ENCODE measurements at places on chromosomes 12 and 14.

- DNase-seq = no peak
Observed at GRCh38 chr14:90644882-90645281, 171.3 kb downstream of the TTC7B start.

GRCh38 chr14:73924337-73924736 is 25.6 kb downstream of the FAM161B start:
- DNase-seq = no peak

DNA sequence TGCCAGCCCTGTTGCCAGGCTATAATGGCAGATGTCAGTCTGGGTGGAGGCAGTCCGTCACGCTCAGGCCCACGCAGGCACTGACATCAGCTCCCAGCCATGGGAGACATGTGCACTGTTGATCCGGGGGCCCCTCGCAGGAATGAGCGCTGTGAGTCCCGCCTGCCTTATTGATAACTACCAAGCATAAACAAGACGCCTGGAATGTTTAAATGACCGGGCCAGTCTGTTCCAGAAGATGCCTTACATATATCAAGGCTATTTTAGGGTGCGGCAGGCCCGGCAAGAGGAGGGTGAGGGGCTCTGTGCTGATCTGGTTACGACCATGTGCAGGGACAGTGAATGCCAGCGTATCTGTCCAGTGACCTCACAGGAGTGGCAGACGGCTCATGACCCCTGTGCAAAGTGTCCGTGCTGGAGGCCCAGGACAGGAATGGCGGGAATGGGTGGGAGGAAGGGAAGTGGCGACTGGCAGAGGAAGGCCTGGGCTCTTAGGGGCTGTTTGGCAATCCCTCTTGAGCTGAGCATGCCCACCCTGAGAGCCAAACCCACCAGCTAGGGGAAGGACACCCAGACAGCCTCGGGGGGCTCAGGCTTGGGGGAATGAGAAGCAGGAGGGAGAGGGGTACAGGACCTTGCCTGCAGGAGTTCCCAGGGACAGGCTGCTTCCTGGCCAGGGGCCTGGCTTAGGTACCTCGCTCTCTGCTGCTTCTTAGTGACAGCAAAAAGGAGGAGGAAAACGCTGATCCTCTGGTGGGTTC is 49.3 kb downstream of the DLK1 start:
- no peak for DNase-seq

DNA sequence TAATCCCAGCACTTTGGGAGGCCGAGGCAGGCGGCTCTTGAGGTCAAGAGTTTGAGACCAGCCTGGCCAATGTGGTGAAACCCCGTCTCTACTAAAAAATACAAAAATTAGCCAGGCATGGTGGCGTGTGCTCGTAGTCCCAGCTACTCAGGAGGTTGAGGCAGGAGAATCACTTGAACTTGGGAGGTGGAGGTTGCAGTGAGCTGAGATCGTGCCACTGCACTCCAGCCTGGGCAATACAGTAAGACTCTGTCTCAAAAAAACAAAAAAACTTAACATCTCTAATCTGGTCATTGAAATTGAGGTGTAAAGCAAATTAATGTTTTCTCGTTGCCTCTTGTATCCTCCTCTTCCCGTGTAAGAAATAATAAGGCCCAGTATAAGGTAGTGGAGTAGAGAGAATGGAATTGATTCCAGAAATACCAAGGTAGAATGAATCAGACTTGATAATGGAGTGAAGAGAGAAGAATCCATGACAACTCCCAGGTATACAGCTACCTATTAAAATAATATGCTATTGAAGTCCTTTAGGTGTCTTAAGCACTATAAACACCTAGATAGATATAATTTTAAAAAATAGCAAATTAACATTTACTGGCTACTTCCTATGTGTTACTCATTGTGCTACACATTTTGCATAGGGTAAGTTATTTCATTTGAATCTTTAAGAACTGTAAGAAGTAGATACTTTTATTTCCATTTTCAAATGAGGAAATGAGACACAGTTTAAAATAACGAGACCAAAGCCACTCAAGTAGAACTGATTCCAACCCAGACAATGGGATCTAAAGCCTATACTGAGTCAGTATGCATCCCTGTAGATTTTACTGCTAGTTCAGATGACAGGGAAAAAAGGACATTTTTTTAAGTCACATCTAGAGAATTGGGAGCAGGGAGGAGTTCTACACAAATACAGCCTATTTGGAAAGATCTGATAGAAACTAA is 23.2 kb downstream of the RAP1B start:
- DNase-seq = no peak

DNA sequence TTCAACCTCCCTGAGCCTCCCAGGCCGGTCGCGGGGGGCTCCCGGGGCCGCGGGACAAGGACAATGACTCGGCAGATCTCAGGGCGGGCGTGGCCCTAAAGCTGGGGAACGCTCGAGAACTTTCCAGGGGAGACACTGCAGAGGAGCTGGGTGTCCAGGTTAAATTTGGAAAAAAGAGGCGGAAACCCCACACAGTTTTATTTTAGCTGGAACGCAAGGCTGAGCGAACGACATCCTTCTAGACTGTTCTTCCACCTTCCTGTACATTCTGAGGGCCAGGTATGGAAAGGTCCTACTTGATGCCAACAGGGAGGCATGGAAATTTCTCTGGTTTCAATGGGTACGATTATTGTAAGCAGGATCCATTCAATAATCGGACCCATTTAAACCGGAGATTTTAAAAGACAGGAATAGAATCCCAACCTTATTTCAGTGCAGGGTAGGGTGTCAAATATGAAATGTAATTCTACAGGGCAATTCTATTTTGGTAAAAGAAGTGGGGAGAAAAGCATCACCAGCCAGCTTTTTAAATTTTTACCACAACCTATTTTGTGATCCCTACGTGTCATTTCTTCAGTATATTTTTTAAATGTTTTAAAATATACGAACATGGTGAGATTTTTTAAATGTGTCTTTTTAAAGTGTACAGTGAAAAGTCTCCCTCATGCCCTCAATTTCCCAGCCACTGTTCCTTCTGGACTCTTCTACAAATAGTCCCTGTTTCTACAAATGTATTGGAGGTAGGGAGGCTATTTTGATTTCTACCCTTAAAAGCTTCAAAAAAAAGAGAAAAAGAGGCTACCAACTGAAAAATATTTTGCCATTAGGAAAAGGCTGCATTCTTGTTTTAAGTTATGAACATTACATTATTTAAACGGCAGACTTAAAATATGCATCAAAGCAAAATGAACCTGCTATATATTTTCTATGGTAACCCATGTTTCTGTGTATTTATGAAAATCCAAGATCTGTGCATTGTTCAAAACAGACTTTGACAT is 1.1 kb upstream of the UBC start:
- DNase-seq = peak; percentile 82

GRCh38 chr12:116442304-116442703 is 116.9 kb upstream of the MAP1LC3B2 start:
- DNase-seq = no peak

DNA sequence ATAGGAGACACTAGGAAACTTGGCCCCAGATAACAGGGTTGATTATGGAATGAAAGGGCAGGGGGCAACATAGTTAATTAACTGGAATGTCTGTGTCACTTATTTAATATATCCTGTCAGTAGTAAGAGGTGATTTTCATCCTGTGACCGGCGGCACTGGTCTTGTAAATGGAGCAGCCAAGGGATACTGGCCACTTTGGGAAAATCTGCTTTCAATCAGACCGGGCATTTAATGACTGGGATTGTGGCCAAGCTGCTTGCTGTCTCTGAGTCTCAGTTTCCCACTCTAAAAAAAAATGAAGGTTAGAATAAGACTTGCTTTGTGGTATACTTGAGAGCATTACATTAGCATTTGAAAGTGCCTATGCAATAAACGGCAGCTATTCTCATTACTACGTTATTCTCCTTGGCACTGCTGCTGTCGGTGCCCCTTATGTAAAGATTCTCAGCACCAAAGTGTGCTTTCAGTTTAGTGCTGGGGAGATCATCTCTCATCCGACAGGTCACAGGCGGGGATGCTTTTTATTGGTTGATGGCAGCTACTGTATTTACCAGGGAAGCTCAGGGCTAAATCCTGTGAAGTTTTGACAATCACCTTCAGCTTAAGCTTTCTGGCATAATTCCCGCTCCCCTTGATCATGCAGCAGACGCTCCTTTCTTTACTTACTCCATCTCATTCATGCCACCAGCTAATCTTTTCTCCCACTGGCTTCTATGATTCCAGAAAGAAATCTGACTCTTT is 162.1 kb downstream of the ESRRB start:
- no peak for DNase-seq

GRCh38 chr14:65186951-65187350 is 84.6 kb upstream of the MAX start:
- DNase-seq = no peak

- DNase-seq = no peak
Observed at GRCh38 chr12:80794551-80794950, 77.8 kb downstream of the MYF5 start.

DNA sequence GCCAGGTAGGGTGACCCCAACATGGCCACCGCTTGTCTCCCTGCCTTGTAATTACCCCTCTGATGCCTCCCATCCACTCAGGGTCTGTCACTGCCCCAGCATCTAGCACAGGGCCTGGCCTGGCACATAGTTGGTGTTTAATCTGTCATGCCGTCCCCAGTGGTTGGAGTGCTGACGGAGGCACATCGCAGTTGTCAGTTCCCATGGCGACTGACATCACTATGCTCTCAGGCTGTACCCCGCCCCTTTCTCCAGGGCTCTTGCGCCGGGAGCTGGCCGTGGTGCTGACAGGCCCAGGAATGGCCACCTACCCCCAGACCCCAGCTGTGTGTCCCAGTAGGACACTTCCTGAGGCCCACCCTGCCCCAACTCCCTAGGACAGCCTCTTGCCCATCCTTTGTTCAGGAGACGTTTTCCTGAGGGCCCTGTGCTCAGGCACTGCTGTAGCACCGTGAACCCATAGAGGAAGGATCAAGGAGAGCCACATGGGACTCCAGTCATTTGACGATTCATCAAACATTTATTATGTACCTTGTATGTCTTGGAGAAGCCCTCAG is 23.0 kb downstream of the FAM222A start:
- DNase-seq = no peak

DNA sequence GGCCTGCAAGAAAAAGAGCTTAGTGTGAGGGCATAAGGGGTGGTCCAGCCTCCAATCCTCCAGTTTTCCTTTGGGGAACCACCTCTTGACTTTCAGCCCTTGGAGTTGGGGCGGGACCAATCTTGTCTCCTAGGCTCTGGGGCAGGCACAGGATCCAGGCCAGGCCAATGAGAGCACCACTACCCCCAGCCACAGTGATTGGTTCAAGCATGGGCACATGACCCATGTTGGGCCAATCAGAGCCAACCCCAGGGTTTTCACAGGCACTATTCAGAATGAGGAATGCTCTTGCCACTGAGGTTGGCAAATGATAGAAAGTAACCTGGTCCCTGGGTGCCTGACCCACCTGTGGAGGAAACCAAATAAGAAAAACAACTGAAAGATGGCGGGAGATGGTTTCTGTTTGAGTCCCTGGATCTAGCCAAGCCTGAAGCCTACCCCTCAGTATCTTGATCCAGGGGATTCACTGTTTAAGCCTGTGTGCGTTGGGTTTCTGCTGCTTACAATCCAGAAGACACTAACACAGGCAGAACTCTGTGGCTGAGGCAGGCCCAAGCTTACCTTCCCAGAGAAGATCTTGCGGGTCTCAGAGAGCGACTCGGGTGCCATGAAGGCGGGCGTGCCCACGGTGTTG is 42.9 kb downstream of the P2RX4 start:
- no peak for DNase-seq

DNA sequence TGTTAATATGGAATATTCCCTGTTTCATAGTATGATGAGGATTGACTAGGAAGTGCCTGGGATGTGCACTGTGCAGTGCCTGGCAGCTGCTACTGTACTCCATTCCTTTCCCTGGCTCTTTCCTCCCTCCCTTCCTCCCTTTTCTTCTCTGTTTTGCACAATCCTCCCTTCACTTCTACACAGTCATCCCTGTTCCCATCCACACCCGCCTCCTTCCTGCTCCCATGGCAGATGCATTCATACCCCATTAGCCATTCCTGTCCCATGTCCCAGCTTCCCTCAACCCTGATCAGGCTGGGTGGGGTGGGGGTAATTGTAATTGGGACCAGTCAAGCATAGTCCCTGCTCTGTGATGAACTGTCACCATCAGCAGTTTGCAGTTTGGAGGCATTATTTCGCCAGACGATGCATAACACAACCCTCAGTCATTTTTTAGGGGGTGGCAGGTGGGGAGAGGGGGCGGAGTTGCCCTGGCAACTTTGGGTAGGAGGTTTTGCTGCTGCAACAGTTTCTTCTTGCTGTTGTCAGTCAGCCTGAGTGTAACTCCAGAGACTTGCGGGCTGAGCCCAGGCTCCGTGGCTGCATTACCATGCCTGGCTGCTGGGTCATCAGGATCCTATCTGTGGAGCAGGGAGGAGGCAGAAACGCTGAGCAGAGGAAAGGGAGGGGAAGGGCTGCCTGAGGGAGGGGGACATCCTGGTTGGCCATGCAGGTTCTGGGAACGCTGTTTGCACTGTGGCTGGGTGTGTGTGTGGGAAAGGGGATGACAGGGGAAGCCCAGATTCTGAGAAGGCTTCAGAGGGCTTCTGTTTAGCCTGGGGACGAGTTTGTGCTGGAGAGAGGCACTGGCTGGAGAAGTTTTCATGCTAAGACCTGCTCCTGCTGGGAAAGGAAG is 4.1 kb upstream of the KRT84 start:
- DNase-seq = peak; percentile 74

- no peak for DNase-seq
Observed at GRCh38 chr12:127270193-127270592, 996.8 kb upstream of the TMEM132C start.

- no peak for DNase-seq
Observed at GRCh38 chr12:117168976-117169375, 21.3 kb downstream of the FBXO21 start.

DNA sequence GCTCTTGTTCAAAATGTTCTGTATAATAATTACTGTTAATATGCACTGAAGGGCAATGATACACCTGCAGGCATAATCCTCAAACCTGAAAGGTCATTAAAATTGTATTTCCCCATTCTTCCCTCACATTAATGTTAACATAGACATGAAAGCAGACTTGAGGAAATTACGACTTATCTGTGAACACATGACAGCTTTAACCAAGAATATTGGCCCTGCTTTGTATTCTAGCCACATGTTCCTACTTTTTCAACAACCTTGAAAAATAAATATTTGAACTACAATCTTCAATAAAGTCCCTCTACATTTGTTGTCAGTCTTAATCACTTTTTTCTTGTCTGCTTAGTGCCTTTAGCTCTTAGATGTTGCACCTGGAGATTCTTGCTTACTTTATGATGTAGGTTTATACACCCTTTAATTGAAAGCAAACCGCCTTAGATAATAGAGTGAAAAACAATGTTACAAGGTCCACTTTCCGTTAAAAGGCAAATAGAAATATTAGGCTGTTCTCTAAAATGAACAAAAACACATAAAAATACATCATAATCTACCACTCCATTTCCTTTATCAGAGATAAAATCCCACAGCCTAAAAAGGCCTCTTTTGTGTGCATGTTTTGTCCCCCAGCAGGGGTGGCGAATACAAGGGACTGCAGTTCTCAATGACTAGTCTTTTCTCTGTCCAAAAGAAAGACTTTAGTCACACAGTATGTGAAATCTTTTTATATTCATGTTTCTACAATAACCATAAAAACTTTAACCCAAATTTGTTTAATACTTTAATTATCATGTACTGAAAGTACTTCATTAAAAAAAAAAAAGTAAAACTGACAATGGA is 55.9 kb downstream of the ZFC3H1 start:
- DNase-seq = peak; percentile 37

Data from putamen (tissue), 1 donor.